ENCODE measurements at places on chromosomes 11 and 22. TPM values are rescaled to one million over a fixed set of nuclear protein-coding genes. Genes with fewer than 3 reads are reported as not detected.

The CCDC116 gene
- total RNA-seq = 0.17 TPM

The BRSK2 gene
- 0.33 TPM for total RNA-seq

The GP1BB gene
- total RNA-seq = 1.8 TPM

The FOLH1 gene
- 1.2 TPM for total RNA-seq

The SCUBE1 gene
- 0.51 TPM for total RNA-seq

The OR51B4 gene
- total RNA-seq = 0.17 TPM

The CD3D gene
- not detected for total RNA-seq

The CKAP5 gene
- 61.4 TPM for total RNA-seq

The OR5P2 gene
- not detected for total RNA-seq

The OR4S1 gene
- not detected for total RNA-seq

The SHANK3 gene
- 0.26 TPM for total RNA-seq

The NUDT22 gene
- total RNA-seq = 47.8 TPM

The HBG2 gene
- total RNA-seq = not detected

The PAX6 gene
- total RNA-seq = not detected

The OR8G5 gene
- not detected for total RNA-seq
